ENCODE measurements at places on chromosomes 5 and 9.

- DNase-seq, result no peak
Measured at GRCh38 chr9:105281272-105281671, 36.8 kb downstream of the SLC44A1 start.

DNA sequence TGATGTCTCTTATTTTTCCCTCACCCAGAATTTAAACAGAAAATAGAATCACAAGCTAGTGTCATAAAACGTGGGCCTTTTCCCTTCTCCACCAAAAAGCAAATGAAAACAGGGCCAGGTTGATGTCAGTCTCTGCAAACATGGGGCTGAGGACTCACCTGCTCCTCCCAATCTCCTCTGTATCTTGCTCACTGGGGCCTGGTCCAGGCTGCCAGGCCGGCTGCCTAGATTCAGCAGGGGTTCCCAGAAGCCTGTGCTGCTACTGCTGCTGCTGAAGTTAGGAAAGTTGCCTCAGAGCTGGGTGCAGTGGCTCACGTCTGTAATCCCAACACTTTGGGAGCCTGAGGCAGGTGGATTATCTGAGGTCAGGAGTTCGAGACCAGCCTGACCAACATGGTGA is 84.3 kb downstream of the PCDH1 start:
- DNase-seq, result no peak

DNA sequence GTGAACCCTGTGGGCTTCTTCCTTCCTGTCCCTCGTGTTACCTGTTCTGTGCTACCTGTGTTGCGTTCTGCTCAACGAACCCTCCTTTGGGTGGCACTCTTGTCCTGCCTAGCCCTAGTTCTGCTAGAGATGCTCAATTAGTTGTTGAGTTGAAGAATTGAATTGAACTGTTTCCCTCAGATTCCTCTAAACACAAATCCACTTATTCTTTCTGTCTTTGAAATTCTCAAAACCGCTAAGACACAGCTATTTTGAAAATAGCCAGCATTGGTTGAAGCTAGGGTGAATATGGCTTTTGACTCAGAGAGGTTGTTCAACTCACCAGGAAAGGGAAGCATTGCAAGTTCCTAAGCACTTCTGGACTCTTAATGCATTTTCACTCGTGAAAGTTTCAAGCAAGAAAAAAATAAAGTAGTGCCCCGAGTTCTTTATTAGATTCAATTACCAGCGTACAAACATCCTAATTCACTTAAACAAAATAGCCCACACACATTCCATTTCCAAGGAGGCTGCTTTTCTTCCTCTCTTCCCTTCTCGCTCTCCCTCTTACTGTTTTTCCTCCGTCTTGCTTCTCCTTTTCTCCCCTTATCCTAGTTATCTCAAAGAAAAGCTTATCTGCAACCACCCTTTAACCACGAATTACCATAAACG is 642 bp upstream of the ITGA1 start:
- no peak for DNase-seq

DNA sequence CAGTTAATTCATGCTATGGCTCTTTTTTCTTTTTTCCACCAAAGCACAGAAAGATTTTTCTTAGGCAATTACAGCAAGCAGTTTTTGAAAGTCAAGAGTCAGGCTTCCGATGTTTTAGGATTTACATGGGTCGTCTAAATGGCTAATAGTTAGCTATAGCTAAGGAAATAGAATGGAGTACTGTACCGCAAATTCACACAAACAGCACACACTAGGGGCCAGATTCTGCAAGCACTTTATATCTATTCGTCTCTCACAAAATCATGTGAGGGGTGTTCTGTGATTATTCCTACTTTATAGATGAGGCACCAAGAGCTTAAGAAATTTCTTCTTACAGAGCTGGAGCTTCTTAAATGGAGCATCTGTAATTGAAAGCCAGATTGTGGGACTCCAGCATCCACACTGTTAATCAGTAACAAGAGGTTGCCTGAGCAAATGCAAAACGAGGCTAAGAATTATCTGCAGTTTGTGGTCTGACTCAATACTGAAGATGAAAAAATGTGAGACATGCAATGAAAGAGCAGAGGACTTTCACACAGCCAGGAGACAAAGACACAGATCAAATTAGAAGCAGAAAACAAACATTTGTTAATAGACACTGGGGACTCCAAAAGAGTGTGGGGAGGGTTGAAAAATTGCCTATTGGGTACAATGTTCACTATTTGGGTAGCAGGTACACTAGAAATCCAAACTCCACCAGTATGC is 62.7 kb upstream of the CTXN3 start:
- DNase-seq, result no peak

GRCh38 chr5:143261748-143262392 is 141.6 kb downstream of the NR3C1 start:
- no peak for DNase-seq

- DNase-seq, result no peak
Measured at GRCh38 chr5:168879929-168880328, 300.8 kb upstream of the PANK3 start.

- no peak for DNase-seq
Measured at GRCh38 chr5:157651623-157652376, 438 bp downstream of the SOX30 start.

- no peak for DNase-seq
Measured at GRCh38 chr5:93404246-93404645, 176.8 kb downstream of the NR2F1-AS1 start.

GRCh38 chr9:96413302-96414221 is 4.6 kb downstream of the ZNF367 start:
- DNase-seq, result no peak

- DNase-seq, result no peak
Measured at GRCh38 chr9:649128-650074, 192.1 kb upstream of the DMRT1 start.

DNA sequence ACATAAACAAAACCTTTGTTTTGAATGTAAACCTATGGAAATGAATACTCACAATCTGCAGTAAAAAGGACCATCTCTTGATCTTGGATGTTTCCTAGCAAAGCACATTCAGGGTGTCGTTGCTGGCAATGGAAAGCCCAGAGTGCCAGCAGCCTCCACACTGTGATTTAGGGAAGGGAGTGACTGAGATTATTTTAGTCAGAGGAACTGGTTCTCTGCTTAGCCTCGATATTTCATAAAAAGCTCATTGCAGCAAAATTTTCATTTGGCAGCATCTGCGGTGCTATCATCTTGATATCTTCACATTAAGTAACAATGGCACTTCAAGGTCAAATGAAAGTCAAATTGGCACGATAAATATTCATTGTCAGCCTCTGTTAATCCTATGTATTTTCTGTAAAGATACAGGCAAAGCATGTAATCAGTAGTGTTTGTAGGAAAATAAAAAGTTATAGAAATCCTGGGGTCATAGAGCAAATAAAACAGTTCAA is 116.0 kb downstream of the MACIR start:
- no peak for DNase-seq

- no peak for DNase-seq
Measured at GRCh38 chr9:105069696-105070095, 141.7 kb upstream of the ABCA1 start.

- no peak for DNase-seq
Measured at GRCh38 chr5:52356311-52356918, 431.3 kb upstream of the ITGA1 start.

GRCh38 chr9:88933607-88934379 is 57.5 kb upstream of the S1PR3 start:
- DNase-seq, result no peak

- DNase-seq, result no peak
Measured at GRCh38 chr5:143614831-143615230, 197.1 kb upstream of the HMHB1 start.

DNA sequence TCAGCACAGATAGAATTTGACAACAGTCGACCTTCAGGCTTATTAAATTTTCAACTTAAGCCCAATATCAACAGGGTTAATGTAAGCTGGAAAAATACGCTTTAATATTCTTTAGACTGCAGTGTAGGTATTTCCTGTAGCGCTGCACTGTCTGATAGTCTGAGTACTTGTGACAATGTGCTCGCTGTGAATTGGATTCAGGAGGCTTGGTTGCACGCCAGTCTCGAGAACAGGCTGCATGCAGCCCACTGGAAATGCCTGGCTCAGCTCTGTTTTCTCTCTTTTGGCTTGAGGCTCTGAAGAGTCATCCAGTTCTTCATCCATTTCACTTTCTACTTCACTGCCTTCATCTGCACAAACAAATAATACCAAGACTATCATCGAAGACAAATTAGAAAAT is 300.9 kb downstream of the RFX3 start:
- no peak for DNase-seq

GRCh38 chr5:53983568-53984460 is 326.6 kb downstream of the ARL15 start:
- no peak for DNase-seq

- DNase-seq, result no peak
Measured at GRCh38 chr9:135224921-135225541, 137.6 kb downstream of the OLFM1 start.

DNA sequence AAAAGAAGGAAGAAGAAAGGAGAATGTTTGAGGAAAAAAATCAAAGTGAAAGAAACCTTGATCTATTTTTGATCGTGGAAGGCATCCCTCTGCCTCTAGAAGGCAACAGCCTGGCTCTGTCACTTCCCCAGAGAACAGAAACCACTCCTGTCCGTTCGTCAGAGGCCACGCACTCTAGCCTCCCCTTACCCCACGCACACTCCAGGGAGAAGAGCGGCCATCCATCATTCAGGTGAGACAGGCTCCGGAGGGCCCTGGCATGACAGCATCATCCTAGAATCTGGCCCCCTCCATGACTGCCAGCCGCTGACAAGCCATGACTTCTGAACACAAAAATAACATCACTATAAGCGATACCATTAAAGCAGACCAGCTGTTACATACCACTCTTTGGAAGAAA is 135.8 kb downstream of the ROR2 start:
- no peak for DNase-seq

DNA sequence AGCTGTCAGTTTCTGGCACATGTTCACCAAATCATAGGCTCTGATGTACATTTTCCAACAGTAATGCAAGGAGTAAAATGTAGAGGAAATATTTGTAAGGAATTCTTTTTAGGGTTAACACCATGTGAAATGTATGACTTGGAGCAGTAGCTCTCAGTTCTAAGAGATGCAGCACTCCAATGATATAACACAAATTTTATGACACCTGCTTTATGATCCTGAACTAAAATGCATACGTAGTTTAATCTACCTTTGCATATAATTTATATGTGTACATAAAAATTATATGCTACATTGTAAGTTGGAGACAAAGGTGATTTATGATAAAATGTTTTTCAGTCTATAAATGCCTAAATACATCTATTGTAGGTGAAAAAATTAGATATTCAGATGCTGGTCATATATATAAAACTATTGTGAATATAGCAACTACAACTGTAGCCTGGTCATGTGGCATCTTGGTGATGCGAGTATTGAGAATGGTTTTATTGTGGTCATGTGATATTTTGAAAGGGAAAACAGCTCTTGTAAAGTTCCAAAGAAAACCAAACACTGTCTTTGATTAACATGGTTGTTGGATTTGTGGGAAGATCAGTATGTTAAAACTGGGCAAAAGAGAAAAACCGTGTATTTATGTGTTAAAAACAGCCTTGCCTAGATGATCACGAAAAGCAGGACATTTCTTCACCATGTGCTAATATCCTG is 171.0 kb downstream of the TRIO start:
- no peak for DNase-seq
